Retinal pigment epithelial cell (primary cell): ENCODE measurements at places on chromosomes 7 and 10.

DNA sequence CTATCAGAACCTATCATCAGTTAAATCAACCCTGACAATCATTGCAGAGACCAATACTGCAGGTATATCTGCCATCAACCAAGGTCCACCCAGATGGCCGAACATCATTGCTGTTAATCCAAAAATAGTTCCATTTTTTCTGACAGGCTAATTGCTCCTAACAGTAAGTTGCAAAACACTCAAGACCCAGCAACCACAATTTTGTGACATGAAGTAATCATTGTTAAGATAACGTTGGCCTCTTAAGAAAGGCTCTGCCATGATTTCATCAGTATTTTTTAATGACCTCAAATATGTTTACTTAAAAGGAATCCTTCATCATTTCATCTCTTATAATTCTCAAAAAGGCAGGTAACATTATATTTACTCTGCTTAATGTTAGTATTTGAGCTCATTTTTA, 553.4 kb upstream of the POM121L12 start:
- DNase-seq, result no peak

DNA sequence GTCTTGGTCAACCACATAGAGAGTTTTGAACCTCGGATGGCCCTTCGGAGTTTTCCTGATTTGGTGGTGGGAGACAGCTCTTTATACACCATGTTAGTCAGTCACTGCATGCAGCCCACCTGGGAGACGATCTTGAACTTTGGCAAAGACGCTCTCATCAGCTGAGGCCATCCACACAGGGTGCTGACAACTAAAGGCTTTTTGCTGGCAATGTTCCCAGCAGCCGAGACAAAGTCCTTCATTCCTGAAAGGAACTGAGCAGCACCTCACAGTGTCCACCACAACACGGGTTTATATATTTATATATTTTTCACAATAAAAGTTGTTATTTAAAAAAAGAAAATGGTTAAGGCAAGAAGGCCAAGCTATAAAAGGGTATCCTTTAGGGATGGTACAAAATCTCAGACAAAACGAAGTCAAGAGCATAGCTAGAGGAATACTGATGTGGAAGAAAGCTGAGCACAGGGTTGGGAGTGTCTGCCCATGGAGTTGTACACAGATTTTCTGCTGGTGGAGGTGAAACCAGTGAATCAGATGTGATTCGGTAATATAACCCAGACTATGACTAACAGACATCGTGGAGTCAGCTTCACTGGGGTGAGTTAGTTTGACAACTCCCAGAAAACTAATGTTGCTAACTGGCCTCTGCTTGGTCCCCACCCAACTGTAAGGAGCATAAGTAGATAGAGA, 27.4 kb upstream of the CAPZA2 start:
- no peak for DNase-seq

DNA sequence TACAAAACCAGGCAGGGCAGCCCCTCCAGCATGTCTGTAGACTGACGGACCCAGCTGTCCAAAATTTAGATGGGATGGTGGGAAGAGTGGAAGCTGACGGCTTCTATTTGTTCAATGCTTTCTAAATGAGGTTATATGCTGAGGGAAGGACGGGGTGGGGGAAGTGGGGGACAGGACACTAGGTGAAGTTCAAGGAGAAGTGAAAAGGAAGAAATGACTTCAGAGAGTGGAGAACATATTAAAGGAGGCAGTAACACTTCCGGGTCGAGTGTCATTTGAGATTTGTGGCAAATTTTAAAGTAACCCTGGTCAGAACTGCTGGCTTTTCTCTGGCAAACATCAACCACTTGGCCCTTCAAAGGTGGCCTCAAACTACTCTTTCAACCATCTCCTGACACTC, 9.4 kb downstream of the PIP4K2A start:
- DNase-seq, result no peak

DNA sequence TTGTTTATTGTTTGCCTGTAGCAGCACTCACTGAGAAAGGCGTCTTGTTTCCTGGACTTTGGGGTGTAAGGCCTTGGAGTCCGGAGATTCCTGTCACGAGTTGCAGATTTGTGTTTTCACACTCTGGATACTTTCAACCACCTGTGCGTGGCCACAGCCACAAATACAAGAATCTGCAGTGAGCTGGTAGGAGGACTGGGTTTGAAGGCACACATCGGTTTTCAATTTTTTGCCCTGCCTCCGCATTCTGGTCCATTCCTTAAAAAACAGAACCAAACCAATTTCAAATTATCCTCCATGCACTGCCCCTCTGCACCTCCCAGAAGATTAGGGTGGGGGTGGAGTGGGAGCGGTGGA, 619 bp downstream of the EXOC4 start:
- no peak for DNase-seq

- no peak for DNase-seq
These were observed 7.7 kb downstream of the GHRHR start for GRCh38 chr7:30971440-30971839.

DNA sequence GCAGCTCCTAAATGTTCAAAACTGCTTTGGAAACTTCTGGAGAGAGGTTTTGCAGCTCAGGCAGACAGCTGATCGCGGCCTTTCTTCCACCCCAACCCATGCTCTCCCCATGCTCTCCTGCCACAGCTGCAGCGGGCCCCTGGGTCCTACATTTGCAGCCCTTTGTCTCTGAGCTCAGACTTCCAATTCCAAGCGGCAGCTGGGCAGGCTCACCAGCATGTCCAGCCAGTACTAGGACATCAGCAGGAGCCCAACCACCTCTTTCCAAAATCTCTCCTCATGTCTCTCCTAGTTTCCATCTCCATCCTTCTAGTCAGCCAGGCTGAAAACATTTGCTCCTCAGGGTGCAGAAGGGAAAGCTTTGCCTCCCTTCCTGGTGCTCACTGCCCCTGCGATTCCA, 6.0 kb downstream of the LEP start:
- no peak for DNase-seq

DNA sequence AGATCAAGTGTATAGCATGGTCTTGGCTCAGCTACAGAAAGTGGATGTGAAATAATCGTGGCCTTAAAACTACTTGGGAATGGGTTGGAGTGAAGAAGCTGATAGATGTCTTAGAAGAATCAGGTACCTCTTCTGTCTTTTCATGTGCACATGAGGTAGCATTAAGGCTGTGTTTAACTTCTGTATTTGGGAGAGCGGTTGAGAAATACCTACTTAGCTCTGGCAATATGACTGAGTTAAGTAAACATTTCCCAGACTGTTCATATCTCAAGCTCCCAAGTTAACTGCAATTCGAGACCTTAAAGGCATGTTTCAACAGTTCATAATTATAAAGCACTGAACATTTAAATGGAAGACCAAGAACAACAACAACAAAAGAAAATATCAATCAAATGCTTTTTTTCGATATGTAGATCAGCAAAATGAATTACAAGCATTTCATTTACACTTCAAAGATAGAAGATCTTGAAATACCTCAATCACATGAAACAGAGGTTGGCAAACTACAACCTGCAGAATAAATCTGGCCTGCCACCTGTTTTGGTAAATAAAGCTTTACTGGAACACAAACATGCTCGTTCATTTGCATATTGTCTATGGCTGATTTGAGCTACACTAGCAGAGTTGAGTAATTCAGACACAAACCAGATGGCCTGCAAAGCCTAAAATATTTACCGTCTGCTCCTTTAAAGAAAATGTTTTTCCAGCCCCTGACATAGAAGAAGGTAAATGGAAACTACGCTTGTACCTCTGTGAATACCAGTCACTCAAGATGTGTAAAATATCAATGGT, 337.1 kb upstream of the GLI3 start:
- DNase-seq, result no peak

- no peak for DNase-seq
These were observed 5.4 kb upstream of the CEP41 start for GRCh38 chr7:130446259-130446658.

DNA sequence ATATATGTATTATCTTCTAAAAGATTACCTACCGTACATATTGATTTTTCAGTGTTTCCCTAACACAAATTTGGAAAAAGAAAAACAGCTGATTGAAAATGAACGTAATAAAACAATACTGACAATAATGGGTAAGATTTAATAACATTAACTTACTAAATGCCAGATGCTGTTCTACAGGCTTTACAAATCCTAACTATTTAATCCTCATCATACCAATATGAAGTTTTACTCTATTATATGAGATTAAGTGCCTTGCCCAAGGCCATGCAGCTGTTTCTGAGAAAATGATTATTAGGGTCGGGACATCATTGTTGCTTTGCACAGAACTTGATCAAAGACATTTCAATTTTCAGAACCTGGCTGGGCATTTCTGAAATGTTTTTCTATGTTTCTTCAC, 104.6 kb downstream of the HGF start:
- DNase-seq, result no peak
